Activated T-helper 1 cell treated with anti-CD3 and anti-CD28 coated beads, Interleukin-12 subunit alpha, Interleukin-12 subunit beta, Interleukin-2, Interleukin-4 antibody, amounts not matched to agents 30 ng/mL and 10 ng/mL and 1 ng/mL, durations not matched to agents 14 hours and 24 hours and 36 hours (primary cell): ENCODE measurements at places on chromosomes 5 and 9. TPM values are rescaled to one million over a fixed set of nuclear protein-coding genes. Genes with fewer than 3 reads are reported as not detected.

DNA sequence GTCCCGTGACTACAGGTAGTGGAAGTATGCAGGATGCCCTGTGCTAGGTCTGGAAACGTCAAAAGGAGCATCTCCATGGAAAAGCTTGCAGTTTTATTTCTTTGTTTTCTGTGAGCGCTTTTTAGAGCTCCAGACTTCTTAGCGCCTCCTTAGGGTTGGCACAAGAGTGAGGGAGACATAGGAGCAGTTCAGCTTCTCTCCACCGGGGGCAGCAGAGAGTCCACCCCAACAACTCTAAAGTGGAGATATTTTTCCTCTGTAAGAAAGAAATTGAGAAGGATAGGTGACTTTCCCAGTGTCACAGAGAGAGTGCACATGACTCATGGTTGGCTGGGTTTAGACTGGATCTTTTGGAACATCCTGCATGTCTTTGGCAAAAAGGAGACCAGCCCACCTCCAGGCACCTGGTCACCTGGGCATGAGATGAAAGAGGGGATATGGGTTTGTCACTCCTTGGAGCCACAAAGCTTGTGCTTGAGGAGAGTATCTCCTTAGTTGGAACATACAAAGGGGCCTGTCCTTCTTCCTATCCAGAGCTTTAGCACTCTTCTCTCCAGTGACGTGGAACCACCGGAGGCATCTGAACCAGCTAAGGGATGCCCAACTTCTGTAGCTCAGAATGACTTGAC lies 637.7 kb downstream of the SEMA5A start:
- DNase-seq: no peak
- no peaks in the 10 kb centered on the region for H3K4me1 ChIP-seq

- no peak overlapping the region for H3K4me3 ChIP-seq
- no peaks in the 10 kb centered on the region for H3K27me3 ChIP-seq
- no peaks in the 10 kb centered on the region for H3K4me1 ChIP-seq
- DNase-seq: no peak
Measured at GRCh38 chr9:28120184-28120583, 546.9 kb upstream of the C9orf72 start.

DNA sequence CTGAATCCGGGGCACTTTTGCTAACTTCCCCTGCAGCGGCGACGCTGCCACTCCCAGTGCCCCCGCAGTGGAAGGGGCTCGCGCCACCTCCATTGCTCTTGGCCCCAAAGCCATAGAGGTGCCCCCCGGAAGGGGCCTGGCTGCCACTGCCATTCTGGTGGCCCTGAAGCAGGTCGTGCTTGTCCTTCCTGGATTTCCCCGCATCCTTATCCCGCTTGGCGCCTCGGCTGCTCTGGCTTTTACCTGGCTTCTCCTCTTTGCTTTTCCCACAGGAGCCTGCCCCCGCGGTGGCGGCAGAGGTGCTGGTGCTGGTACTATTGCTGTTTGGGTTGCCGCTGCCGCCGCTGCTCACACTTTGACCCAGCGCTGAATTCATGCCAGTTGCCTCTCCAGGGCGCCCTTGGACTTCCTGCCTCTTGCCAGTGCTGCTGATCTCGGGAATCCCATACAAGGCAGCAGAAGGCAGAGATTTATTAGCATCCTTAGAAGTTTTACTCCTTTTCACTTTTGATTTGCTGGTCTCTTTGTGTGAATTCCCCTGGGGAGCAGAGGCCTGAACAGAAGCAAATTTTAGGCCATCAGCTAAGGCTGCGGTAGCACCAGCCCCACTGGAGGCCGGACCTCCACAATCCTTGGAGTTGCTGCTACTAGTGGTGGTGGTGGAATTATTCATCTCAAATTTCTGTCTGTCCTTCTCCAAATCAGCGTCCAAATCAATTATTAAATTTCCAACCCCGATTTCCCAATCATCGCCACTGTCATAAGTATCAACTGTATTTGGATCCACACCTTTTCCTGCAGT lies 2.1 kb downstream of the ZNF608 start:
- peaks cover 40% of the 10 kb centered on the region for H3K27me3 ChIP-seq
- DNase-seq: no peak
- peaks cover 6% of the 10 kb centered on the region for H3K4me1 ChIP-seq
- H3K27ac ChIP-seq: no peak overlapping the region

GRCh38 chr5:74155501-74155900 lies 485.0 kb downstream of the ENC1 start:
- no peaks in the 10 kb centered on the region for H3K36me3 ChIP-seq
- no peak for DNase-seq
- H3K27me3 ChIP-seq: peaks cover 7% of the 10 kb centered on the region
- no peaks in the 10 kb centered on the region for H3K4me1 ChIP-seq

DNA sequence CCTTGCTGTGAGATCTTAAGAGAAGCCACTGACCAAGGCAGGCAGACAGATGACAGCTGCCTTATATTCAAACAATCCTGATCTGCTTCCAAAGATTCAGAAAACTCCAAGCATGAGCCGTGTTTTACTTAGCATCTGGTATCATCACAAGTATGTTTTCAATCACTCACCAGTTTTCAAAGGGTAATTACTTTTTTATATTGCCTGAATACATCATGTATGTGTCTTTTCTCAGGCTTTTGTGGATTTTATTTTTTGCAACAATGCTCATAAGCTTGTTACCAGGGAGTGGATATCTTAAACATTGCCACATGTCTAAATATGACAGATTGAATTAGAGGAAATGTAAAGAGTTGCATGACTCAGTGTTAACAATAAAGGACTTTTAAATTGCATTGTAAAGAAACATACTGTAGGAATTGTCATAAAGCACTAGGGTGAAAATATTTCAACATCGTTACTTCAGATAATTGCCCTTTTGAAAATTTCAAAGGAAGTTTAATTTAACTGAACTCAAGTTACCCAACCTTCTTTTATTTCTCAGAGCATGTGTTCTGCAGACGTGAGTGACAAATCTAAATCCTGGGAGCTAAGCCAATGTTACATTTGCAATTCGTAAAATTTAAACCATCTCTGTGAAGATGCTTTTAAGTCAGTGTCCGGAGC lies 326.1 kb downstream of the PLK2 start:
- no peak overlapping the region for H3K27ac ChIP-seq
- H3K4me1 ChIP-seq: no peaks in the 10 kb centered on the region
- H3K36me3 ChIP-seq: no peaks in the 10 kb centered on the region
- DNase-seq: no peak
- H3K27me3 ChIP-seq: peaks cover 2% of the 10 kb centered on the region
- no peak overlapping the region for H3K4me3 ChIP-seq

Gene HSPB3
- not detected in 2 replicates for total RNA-seq

Gene OR1J2
- total RNA-seq: not detected in 2 replicates

Gene ACTBL2
- total RNA-seq: not detected in 2 replicates

Gene RNF44
- 78.0 and 80.3 TPM in 2 replicates for total RNA-seq
